NCI-H1436 treated with DMSO at 0.1 percent for 48 hours (cell line): ENCODE measurements at places on chromosomes 4 and X.
A peak's percentile ranks its signal among the peaks of the same experiment; 100 is the strongest.

GRCh38 chrX:30312858-30313257, 3.7 kb upstream of the NR0B1 start:
- no peak for DNase-seq

- no peak for DNase-seq
Measured at GRCh38 chr4:119748853-119749252, 120.2 kb upstream of the PDE5A start.

DNA sequence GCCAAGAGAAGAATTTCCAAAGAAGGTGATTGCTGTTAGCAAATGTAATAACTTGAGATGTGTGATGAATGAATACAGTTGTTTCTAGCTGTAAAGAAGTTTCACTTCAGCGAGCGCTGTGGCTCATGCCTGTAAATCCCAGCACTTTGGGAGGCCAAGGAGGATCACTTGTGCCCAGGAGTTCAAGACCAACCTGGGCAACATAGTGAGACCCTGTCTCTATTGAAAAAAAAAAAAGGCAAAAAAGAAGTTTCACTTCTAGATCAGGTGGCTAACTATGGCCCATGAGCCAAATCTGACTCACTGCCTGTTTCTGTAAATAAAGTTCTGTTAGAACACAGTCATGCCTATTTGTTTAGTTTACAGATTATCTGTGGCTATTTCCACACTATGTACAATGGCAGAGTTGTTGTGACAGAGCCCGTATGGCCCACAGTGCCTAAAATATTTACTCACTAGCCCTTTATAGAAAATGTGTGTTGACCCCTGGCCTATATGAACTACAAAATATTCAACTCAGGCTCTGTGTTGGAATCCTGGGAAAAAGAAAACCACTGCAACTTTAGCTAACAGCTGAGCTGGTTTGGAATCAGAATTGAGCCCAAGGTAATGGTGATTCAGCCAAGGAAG, 54.1 kb upstream of the PRPS1 start:
- DNase-seq: no peak

DNA sequence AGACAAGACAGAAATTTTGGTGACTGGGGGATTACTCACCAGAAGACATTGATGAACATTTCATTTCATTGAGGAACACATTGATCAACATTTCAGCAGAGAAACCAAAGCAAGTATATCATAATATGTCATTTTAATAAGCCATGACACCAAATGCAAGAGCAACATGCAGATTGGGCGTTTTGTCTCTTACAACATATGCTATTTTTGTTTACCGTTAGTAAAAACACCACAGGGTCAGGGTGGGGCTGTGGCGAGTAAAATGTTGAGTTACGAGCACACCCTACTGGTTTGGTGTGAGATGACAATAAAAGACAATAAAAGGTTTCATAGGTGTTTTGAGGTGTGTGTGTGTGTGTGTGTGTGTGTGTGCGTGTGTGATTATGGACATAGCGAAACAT, 294.5 kb downstream of the PDGFC start:
- no peak for DNase-seq

- DNase-seq: no peak
Measured at GRCh38 chr4:825063-825970, 612 bp downstream of the CPLX1 start.

GRCh38 chr4:85423431-85423830, 51.5 kb upstream of the ARHGAP24 start:
- no peak for DNase-seq

DNA sequence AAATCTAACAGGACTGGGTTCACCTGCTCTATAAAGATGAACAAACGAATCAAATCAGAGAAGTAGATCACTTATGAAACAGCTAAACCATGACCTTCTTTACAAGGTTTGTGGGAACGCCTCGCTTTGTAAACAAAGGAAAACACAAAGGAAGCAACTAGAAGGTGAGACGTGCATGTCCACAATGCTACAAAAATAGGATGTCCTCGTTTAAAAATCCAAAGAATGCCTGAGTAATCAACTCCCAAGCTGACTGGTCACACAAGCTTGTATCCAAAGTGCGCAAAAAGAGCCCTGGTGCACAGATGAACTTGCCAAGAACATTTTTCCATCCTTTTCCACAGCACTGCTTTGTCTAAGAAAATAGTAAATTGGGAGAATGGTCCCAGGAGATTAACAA, 6.3 kb upstream of the SH3KBP1 start:
- DNase-seq: no peak

GRCh38 chr4:159175085-159175988, 72.5 kb downstream of the RAPGEF2 start:
- DNase-seq: peak; percentile 7

DNA sequence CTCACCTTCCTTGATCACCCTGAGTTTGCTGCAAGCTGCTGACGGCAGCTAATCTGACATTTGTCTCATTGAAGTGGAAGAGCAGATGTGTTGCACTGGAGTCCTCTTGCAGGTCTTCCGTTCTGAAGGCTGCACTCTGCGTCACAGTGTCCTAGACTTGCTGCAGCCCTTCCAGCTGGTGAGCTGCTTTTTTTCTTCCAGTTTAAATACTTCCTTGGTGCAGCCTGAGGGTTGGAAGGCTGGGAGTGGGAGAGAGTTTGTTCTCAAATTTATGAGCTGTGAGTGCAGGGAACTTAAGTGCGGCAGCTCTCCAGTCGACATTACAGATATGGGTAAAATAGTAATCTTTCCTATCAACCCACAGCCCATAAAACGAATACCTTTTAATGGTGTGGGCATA, 303.6 kb upstream of the FAT1 start:
- DNase-seq: no peak

DNA sequence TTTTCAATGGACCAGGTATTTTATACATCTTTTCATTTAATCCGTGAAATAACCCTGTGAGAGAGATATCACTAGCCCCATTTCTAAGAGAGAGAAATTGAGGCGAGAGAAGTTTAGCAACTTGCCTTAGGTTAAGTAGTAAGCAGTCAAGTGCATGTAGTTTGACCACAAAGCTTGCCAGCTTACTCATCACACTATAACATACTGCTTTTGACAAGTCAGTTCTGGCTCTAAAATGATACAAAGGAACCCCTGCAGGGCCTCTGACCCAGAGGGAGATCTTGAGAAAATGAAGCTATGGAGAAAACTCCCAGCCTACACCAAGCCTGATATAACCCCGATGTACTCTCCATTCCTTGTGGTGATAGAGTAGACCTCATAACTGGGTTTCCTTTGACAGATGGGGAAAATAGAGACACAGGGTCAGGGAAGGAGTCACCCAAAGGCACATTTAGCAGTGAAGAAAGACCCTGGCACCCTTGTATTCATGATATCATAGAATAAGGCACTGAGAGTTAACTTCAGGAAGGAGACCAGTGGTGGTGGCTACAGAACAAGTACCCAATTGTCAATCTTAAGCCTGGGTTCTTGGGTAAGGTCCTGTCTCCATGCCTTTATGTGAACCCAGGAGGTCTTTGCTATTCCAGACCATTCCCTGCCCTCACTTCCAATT, 60.2 kb upstream of the MSN start:
- DNase-seq: no peak

GRCh38 chrX:106698693-106699092, 27.8 kb upstream of the RNF128 start:
- DNase-seq: no peak

DNA sequence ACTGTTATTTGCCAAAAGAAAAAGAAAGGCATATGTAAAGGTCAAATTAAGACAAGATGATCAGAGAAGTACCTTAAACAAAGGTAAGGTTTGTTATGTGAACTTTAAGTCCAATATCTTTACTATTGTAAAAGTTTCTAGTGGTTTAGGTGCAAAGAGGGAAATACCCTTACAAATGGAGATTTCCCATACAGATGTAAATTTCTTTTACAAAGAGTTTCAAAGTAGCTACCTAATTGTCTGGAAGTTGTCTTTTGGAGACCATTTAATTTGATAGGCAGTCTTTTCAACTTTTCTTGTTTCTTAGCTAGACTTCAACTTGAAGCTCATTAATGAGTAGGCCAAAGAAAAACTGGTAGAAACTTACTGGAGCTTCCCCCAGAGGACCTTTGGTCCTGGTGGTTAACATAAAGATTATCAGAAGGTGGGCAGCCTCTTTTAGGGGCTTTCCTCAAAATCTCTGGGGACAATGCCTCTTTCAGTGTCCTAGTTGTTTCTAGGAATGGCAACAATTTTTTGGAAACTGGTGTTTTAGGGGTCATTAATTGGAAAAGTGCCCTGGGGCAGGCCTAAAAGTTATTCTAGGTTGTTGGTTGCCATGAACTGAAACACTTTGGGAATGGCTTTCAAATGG, 297.3 kb downstream of the GUCY2F start:
- no peak for DNase-seq

- no peak for DNase-seq
Measured at GRCh38 chr4:180625653-180626052, 1617.5 kb upstream of the TENM3 start.

DNA sequence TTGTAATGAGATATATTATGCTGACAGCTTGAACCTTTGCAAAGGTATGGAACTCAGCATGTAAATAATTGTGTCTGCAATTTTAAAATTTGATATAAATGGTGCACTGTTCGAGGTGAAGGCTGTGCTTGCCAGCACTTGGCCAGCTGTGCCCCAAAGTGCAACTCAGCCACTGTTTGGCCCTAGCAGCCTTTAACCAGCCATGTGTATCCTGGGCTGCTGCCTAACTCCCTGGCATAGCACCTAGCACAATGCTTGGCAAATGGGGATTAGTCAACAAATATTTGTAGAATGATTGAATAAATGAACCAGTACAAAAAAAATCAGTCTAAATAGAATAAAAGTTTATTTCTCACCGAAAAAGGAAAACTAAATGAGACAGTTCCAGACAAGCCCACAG, 83.8 kb upstream of the ZIC3 start:
- DNase-seq: no peak

DNA sequence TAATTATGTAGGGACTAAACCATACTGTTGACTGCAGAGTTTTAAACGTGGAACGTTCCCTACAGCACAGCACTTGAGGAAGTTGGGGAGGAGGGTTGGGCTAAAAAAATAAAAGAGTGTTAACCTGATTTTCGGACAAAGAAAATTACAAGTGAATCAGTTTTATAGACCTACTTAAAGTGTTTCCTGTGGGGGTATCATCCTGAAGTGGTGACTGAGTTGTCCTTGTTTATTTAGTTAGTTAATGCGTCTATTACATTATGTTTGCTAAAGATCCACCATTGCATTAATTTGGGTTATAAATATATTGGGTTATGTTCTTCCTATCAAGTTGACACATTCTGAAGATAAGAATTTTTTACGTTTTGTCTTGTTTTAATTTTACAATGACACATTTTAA, 14.7 kb downstream of the UNC5C start:
- DNase-seq: no peak

GRCh38 chr4:88971536-88971935, 85.4 kb downstream of the FAM13A start:
- no peak for DNase-seq

DNA sequence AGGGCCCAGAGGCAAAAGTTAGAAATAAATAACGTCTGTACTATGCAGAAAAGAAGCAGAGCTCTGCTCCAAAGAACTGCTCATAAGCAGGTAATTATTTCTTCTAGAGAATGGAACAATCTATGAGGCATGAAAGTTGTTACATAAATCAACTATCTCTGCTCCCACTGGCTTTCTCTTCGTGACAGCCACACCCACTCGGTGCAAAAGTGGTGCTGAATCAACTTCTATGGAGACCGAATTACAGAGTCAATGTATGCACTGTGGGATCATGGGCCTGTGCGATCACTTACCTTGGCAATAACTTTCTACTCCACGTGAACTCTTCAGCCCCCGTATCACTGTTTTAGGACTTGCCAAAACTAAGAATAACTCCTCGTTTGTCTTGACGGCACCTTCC, 99.4 kb upstream of the ATXN3L start:
- no peak for DNase-seq

DNA sequence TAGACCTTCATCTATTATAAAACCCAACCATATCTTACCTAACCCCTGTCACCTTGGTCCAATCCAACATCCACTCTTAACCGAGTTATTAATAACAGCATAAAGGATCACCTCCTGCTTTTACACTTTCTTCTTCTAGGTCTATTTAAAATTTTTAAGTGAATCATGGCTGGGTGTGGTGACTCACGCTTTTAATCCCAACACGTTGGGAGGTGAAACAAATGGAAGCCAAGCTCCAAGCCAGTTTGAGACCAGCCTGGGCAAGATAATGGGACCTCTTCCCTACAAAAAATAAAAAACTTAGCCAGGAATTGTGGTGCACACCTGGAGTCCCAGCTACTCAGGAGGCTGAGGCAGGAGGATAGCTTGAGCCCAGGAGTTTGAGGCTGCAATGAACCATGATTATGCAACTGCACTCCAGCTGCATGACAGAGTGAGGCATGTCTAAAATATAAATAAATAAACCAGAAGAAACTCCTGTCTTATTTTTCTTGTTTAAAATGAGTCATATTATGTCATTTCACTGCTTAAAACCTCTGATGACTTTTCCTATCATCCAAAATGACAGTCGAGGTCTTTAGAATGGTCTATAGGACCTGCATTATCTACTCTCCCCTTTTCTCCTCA, 188.4 kb downstream of the GASK1B start:
- DNase-seq: no peak

- peak; percentile 40 for DNase-seq
Measured at GRCh38 chr4:73662709-73663546, 42.7 kb upstream of the RASSF6 start.

DNA sequence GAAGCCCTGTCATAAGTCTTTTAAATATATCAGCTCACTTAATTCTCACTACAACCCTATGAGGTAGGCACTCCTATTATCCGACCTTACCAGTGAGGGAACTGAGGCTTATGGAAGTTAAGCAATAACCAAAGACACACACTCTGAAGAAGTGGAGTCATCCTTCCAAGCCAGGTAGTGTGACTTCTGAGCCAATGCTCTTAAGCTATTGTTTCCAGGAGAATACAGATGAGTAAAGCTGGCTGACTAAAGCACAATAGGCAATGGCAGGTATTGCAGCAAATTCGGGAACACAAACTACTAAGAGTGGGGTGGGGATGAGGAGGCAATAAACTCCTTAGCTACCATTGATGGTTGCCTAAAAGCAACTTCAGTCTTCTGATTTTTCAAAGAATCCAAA, 81.8 kb upstream of the KIT start:
- DNase-seq: no peak

GRCh38 chr4:41977709-41978108, 3.8 kb upstream of the DCAF4L1 start:
- no peak for DNase-seq

DNA sequence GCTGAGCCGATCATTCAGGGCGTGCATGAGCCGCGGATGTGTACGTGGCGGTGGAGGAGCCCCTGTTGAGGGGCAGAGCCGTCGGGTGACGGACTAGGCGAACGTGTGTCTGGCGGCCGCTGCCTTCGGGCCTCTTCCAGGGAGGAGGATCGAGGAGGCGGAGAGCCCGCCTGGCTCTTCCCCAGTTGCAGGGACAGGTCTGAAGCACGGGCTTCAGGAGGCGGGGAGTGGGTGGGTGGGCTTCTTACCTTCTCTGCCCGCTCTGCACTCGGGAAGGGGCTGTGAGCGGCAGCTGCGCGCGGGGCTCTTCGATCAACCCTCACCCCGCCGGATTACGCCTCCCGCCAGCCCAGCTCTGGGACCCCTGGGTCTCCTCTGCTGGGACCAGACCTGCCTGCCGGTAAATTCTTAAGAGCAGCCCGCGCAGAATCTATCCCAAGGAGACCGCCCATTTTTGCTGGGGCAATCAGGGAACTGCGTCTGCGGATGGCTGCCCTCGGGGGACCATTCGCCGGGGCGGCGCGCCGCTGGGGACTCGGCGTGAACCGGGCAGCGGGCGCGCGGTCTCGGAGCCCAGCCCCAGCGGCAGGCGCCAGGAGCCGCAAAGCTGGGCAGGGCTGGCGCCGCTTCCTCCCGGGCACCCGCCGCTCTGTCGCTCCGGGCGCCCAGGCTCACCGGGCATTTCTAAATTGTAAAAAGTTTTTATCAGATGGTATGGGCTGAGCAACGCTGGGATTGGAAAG, 4.9 kb downstream of the PLAC8 start:
- DNase-seq: no peak
